ENCODE measurements at places on chromosomes 3 and 15. TPM values are rescaled to one million over a fixed set of nuclear protein-coding genes. Genes with fewer than 3 reads are reported as not detected.

GRCh38 chr3:181726351-181727330, 14.9 kb downstream of the SOX2 start:
- H3K4me1 ChIP-seq, result peaks cover 4% of the 10 kb centered on the region
- H3K27ac ChIP-seq, result no peak overlapping the region
- H3K36me3 ChIP-seq, result no peaks in the 10 kb centered on the region
- no peak for DNase-seq
- peaks cover 76% of the 10 kb centered on the region for H3K27me3 ChIP-seq

- no peaks in the 10 kb centered on the region for H3K4me1 ChIP-seq
- no peak overlapping the region for H3K4me3 ChIP-seq
- no peak for DNase-seq
- H3K27ac ChIP-seq, result no peak overlapping the region
- no peaks in the 10 kb centered on the region for H3K36me3 ChIP-seq
These were observed 229.1 kb upstream of the ARHGEF26 start for GRCh38 chr3:153892126-153892525.

DNA sequence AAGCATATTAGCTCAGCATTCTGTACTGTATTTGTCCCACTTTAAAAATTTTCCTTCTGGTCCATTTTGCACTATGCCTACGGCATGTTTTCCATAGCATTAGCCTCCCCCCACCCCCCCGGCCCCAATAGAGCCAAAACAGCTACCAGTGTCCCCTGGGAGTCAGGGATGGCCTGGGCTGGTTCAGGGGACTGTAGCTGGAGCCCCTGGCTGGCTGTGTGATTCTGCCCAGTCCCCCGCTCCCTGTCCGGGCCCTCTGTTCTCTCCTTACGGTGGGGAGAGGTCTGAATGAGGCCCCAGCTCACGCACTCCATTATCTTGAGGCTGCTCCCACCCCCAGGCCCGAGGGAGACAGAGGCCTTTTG, 70.1 kb downstream of the KLF15 start:
- peaks cover 7% of the 10 kb centered on the region for H3K4me1 ChIP-seq
- no peaks in the 10 kb centered on the region for H3K27me3 ChIP-seq
- H3K4me3 ChIP-seq, result peak overlapping the region; percentile 36
- no peak for DNase-seq

Gene GOLGA8K
- polyA plus RNA-seq, result 0.10 TPM

GRCh38 chr3:124201786-124202185, 209.9 kb upstream of the ROPN1 start:
- no peaks in the 10 kb centered on the region for H3K27me3 ChIP-seq
- H3K4me1 ChIP-seq, result peaks cover 33% of the 10 kb centered on the region
- H3K27ac ChIP-seq, result no peak overlapping the region
- H3K36me3 ChIP-seq, result no peaks in the 10 kb centered on the region

Gene ERICH6
- polyA plus RNA-seq, result not detected

DNA sequence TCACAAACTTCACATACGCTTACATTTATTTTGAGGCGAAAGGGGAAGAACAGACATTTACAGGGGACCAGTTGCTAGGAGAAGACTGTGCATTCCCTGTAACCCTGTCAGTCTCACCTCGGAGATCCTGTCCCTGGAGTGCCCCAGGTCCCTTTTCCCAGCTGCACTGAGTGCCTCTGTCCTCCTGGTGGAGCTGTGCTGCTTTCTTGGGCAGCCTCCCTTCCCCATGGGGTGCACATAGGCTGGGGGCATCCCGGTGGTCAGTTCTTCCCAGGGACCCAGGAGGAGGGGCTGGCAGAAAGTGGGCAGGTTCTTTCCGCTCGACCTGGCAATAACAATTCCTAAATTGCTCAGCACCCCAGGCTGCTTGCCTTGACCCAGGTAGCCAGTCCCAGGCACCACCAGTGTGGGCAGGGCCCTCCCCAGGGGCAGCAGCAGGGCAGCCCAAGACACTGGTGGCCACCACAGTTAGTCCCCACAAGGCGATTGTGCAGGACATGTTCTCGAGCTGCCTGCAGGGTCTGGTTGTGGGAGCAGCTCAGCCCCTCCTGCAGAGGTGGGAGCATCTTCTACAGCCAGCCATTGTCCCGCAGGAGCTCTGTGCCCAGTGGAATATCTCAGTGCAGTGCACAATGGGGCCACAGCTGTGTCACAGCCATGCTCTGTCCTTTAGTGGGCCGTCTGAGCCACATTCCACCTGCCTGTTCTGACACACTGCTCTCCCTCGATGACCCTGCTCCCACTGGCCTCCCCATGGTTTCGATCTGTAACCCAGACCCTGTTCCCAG, 36.3 kb downstream of the APBA2 start:
- DNase-seq, result no peak
- H3K36me3 ChIP-seq, result no peaks in the 10 kb centered on the region
- no peaks in the 10 kb centered on the region for H3K27me3 ChIP-seq
- H3K4me3 ChIP-seq, result no peak overlapping the region
- no peak overlapping the region for H3K27ac ChIP-seq

DNA sequence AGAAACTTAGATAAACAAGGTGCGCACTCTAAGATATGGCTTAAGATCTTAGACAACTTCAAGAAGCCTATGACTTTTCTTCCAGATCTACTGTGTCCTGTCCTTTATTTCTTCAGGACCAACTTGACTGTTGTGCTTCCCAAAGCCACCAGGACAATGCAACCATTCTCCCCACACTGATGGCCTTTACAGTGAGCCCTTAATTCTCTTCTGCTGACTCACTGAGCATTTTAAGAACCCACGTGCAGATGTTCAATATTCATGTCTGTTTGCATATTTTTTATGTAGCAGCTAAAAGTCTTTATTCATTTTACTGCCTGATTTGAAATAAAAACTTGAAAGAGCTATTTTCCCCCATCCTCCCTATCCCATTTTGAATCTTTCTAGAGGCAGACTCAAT, 103.3 kb upstream of the SLC2A2 start:
- no peak overlapping the region for H3K27ac ChIP-seq
- no peak overlapping the region for H3K4me3 ChIP-seq
- H3K27me3 ChIP-seq, result no peaks in the 10 kb centered on the region
- H3K4me1 ChIP-seq, result no peaks in the 10 kb centered on the region
- DNase-seq, result no peak

Gene KBTBD13
- not detected for polyA plus RNA-seq

GRCh38 chr15:101275018-101275417, 2.3 kb downstream of the SELENOS start:
- no peak overlapping the region for H3K4me3 ChIP-seq
- H3K27ac ChIP-seq, result no peak overlapping the region
- H3K36me3 ChIP-seq, result peaks cover 58% of the 10 kb centered on the region
- DNase-seq, result no peak

- H3K4me3 ChIP-seq, result no peak overlapping the region
- no peaks in the 10 kb centered on the region for H3K27me3 ChIP-seq
These were observed 3.1 kb upstream of the CDV3 start for GRCh38 chr3:133570139-133570936.

Gene GOLGA6B
- not detected for polyA plus RNA-seq

DNA sequence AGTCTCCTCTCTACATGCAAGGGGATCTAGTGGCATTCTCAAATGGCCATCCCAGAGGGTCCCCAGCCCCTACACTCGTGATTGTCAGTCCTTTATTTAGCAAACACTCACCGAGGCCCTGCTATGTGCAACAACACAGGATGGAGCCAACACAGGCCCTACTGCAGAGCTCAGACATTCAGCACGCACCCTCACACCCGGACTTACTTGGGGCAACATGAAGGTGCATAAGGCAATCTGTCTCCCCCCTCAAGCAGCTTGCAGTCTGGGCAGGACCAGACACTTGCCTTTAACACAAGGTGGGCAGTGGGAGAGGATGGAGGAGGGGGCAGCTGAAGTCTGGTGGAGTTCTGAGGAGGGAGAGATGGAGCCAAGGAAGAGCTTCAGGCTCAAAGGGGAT, 258.4 kb downstream of the XXYLT1 start:
- no peak overlapping the region for H3K4me3 ChIP-seq
- no peaks in the 10 kb centered on the region for H3K36me3 ChIP-seq
- no peak overlapping the region for H3K27ac ChIP-seq
- no peaks in the 10 kb centered on the region for H3K27me3 ChIP-seq
- H3K4me1 ChIP-seq, result no peaks in the 10 kb centered on the region

- DNase-seq, result no peak
- no peak overlapping the region for H3K27ac ChIP-seq
- no peaks in the 10 kb centered on the region for H3K27me3 ChIP-seq
- no peaks in the 10 kb centered on the region for H3K36me3 ChIP-seq
- no peaks in the 10 kb centered on the region for H3K4me1 ChIP-seq
These were observed 16.2 kb downstream of the TERC start for GRCh38 chr3:169748670-169749069.

GRCh38 chr15:38707802-38708671, 143.4 kb upstream of the RASGRP1 start:
- H3K4me1 ChIP-seq, result no peaks in the 10 kb centered on the region
- H3K27ac ChIP-seq, result no peak overlapping the region
- peaks cover 21% of the 10 kb centered on the region for H3K27me3 ChIP-seq
- H3K4me3 ChIP-seq, result no peak overlapping the region
- DNase-seq, result peak; percentile 28
- H3K36me3 ChIP-seq, result no peaks in the 10 kb centered on the region

Gene PGBD4
- polyA plus RNA-seq, result 1.8 TPM

DNA sequence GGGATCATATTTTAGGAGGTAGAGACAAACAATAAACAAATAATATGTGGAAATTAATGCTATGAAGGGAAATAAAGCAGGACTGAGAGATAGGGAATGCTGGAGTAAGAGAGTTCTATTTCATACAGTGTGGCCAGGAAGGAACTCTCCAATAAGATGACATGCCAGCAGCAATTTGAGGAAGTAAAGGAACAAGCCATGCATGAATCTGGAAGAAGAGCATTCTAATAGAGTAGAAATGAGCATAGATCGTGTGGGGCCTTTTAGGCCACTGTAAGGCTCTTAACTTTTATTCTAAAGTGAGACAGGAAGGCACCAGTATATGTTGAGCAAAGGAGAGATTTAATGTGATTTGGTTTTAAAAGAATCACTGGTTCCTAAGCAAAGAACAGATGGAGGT, 126.3 kb downstream of the DMXL2 start:
- DNase-seq, result no peak
- peaks cover 9% of the 10 kb centered on the region for H3K36me3 ChIP-seq
- no peaks in the 10 kb centered on the region for H3K27me3 ChIP-seq
- H3K27ac ChIP-seq, result no peak overlapping the region
- H3K4me3 ChIP-seq, result no peak overlapping the region
- H3K4me1 ChIP-seq, result no peaks in the 10 kb centered on the region

DNA sequence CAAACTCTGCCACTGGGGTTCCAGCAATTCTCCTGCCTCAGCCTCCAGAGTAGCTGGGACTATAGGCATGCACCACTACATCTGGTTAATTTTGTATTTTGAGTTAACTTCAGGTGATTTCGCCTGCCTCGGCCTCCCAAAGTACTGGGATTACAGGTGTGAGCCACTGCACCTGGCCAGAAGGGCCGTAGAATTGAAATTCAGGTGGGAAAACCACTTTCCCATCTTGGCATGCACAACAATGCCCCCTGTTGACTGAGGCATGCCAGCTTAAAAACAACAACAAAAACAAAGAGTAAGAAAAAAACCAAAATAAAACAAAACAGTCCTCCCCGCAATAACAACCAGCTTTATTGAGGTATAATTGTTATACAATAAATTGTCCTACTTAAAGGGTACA, 32.6 kb upstream of the RAB11A start:
- H3K4me1 ChIP-seq, result peaks cover 23% of the 10 kb centered on the region
- no peak overlapping the region for H3K27ac ChIP-seq
- DNase-seq, result no peak
- no peak overlapping the region for H3K4me3 ChIP-seq
- no peaks in the 10 kb centered on the region for H3K27me3 ChIP-seq

DNA sequence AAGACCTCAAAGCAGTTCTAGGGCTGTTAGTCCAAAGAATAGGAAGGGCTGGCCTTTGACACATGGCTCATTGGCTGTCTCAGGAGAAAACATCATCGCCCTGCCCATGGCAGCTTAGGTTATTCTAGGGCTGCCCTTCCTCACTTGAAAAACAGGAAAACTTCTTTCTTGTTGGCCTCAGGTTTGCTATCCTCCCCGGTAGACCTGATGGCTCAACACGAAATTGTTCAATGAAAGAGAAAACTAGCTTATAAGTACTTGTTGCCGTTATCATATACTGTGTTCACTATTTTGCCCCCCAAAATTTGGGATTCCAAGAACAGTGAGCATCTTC, 602 bp upstream of the SLTM start:
- DNase-seq, result no peak
- peaks cover 18% of the 10 kb centered on the region for H3K4me1 ChIP-seq
- peak overlapping the region; percentile 73 for H3K27ac ChIP-seq
- no peaks in the 10 kb centered on the region for H3K36me3 ChIP-seq

Gene SIDT1
- polyA plus RNA-seq, result 3.3 TPM

Gene CTXND1
- polyA plus RNA-seq, result 1.6 TPM

Gene HTR3E
- polyA plus RNA-seq, result not detected

GRCh38 chr3:112357930-112358780, 25.2 kb downstream of the CD200 start:
- no peaks in the 10 kb centered on the region for H3K27me3 ChIP-seq
- no peak overlapping the region for H3K27ac ChIP-seq
- peak; percentile 13 for DNase-seq
- no peaks in the 10 kb centered on the region for H3K36me3 ChIP-seq

- DNase-seq, result no peak
- no peak overlapping the region for H3K27ac ChIP-seq
- H3K36me3 ChIP-seq, result no peaks in the 10 kb centered on the region
- H3K4me3 ChIP-seq, result no peak overlapping the region
These were observed 15.4 kb upstream of the AADAC start for GRCh38 chr3:151798466-151798865.

DNA sequence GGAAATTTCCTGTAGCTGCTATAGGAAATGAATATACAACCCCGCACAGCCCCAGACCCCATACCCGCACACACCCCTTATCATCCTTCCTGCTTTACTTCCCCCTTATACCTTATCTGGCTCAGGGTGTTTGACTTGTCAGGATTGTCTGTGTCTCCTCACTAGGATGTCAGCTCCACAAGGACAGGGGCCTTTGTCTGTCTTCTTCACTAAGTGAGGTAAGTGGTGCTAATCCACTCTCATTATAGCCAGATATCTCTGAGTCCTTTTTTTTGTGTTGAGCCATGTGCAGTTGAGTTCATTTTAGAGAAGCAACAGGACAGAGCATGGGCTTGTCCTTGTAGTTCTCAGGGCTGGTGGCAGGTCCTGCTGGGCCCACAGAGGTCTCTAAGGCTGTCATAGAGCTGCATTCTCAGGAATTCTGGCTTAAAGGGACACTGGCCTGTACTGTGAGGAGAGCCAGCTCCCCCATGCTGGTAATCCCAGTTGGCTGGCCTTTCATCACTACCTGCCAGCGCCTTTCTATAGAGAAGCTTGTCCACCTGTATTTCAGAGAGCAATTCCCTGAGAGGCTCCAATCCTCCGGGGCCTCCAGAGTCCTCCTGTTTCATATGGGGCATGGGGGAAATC, 9.0 kb downstream of the KY start:
- no peak for DNase-seq
- H3K4me3 ChIP-seq, result no peak overlapping the region
- H3K36me3 ChIP-seq, result no peaks in the 10 kb centered on the region
- H3K27me3 ChIP-seq, result no peaks in the 10 kb centered on the region
- H3K27ac ChIP-seq, result no peak overlapping the region
- H3K4me1 ChIP-seq, result peaks cover 4% of the 10 kb centered on the region

- H3K27me3 ChIP-seq, result no peaks in the 10 kb centered on the region
- peak overlapping the region; percentile 30 for H3K27ac ChIP-seq
- H3K36me3 ChIP-seq, result no peaks in the 10 kb centered on the region
- H3K4me3 ChIP-seq, result no peak overlapping the region
These were observed 8.7 kb downstream of the ZDHHC19 start for GRCh38 chr3:196202516-196202970.

GRCh38 chr3:26484140-26484539, 138.4 kb upstream of the LRRC3B start:
- no peak overlapping the region for H3K4me3 ChIP-seq
- no peaks in the 10 kb centered on the region for H3K27me3 ChIP-seq
- H3K36me3 ChIP-seq, result no peaks in the 10 kb centered on the region
- H3K4me1 ChIP-seq, result no peaks in the 10 kb centered on the region
- no peak overlapping the region for H3K27ac ChIP-seq
- DNase-seq, result no peak

Gene ZMYND10
- 1.9 TPM for polyA plus RNA-seq
